ENCODE measurements at places on chromosomes 7 and 10. TPM values are rescaled to one million over a fixed set of nuclear protein-coding genes. Genes with fewer than 3 reads are reported as not detected.

C1GALT1 gene
- total RNA-seq = 27.2 TPM

PDE1C gene
- total RNA-seq = 0.17 TPM

RTKN2 gene
- total RNA-seq = 7.9 TPM

- DNase-seq = no peak
Observed at GRCh38 chr10:124340033-124340760, 78.5 kb downstream of the OAT start.

- no peak for DNase-seq
Observed at GRCh38 chr10:34889004-34889869, 74.1 kb upstream of the PARD3 start.

- no peak for DNase-seq
Observed at GRCh38 chr10:17851611-17852010, 42.5 kb downstream of the MRC1 start.

GRCh38 chr7:27099453-27100370, 2.8 kb downstream of the HOXA2 start:
- DNase-seq = no peak

DNA sequence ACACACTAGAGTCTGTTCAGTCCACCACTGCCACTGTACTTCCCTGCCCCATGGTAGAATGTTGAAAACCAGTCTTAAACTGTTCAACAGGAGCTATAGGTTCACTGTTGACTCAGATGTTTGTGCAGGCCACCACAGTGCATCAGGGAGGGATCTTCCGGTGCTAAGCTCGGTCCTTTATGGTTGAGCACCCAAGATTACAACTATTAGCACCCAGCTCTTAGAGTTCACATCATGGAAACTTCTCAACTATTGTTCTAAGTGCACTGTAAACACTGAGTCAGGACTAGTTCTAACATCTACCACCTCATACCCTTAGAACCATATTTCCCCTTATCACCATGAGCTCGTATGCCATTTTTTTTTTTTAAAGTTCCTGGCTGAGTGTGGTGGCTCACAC, 97.1 kb upstream of the MXI1 start:
- DNase-seq = no peak

GRCh38 chr10:49375611-49376010, 20.3 kb downstream of the DRGX start:
- DNase-seq = no peak
